ENCODE measurements at places on chromosomes 6 and 20. TPM values are rescaled to one million over a fixed set of nuclear protein-coding genes. Genes with fewer than 3 reads are reported as not detected.
A peak's percentile ranks its signal among the peaks of the same experiment; 100 is the strongest.

Gene TBXT
- not detected for polyA plus RNA-seq

Gene AKAP7
- polyA plus RNA-seq = 11.5 TPM

Gene THBS2
- polyA plus RNA-seq = 27.1 TPM

Gene LHFPL5
- 0.32 TPM for polyA plus RNA-seq

Gene SPATA2
- 9.7 TPM for polyA plus RNA-seq

Gene MATN4
- polyA plus RNA-seq = 0.40 TPM

Gene KIF25
- polyA plus RNA-seq = 0.87 TPM

Gene PLN
- polyA plus RNA-seq = 7.8 TPM

Gene ZC3H12D
- 0.26 TPM for polyA plus RNA-seq

Gene CGA
- polyA plus RNA-seq = not detected

Gene VIP
- 1.7 TPM for polyA plus RNA-seq

DNA sequence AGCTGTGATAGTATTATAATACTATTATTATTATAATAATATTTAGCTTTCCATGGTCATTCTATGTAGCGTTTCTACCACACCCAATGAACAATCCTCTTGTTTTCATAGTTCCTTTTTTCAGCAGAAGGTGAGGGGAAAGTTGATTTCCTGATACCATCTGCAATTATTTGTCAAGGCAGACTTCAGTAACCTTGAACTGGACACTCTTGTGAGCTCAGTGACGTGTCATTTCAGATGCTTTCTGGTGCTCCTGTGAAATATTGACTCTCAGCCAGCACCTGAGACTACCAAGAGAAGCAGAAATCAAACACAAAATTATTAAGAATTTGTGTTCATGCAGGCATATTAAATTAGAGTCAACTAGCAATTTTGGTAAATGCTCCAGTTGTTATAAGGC is 46.0 kb upstream of the PROKR2 start:
- no peak for DNase-seq

DNA sequence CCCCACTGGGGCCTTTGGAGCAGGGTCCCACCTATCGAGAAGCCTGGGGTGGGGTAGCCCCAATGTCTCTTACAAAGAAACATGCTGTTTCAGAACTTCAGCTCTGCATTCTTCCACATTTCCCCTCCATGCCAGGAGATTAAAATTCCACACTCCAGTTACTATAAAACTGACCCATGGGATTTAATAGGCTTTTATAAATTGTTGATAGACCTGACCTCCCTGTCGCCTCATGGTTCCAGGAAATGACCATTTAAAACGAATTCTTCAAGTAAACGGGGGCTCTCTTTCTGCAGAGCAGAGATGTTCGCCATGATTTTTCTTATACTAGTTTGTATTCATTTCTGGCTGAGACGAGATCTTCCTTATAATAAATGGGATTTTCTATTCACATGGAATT is 19.3 kb downstream of the RIN2 start:
- DNase-seq = no peak

- no peak for DNase-seq
Measured at GRCh38 chr6:17470938-17471327, 77.5 kb downstream of the CAP2 start.

GRCh38 chr6:79546186-79546585 is 9.0 kb upstream of the LCA5 start:
- no peak for DNase-seq

DNA sequence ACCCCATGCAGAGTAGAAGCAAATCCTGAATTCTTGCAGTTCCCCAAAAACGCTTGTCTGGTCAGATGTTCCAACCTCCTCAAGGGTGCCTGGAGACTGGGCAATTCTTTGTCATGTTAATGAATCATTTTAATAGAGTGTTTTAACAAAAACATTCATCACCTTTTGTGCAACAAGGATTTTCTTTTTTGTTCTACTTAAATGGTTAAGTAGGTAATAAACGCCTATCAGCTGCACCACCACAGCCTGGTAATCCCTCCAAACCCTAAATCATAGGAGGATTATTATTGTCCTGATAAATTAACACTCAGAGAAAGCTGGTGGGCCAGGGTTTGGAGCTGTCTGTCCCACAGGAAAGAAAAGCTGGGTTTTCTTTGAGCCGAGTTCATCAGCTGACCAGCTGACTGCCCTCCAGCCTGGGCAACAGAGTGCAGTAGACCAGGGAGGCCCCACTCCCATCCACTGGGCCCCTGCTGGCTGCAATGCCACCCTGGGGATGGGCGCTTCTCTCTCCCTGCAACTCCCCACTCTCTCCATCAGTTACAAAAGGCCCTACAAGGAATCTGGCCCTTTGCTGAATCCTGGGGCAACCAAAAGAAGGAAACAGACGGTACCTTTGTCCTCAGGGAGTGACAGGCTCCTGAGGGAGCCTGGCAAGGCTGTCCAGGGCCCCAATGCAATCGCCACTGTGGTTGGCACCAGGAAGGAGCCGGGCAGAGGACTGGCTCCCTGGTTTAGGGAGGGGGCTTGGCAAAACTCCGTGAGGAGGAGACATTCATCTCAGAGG is 23.1 kb upstream of the BMP7 start:
- no peak for DNase-seq

GRCh38 chr20:18225632-18226031 is 62.7 kb upstream of the ZNF133 start:
- no peak for DNase-seq

DNA sequence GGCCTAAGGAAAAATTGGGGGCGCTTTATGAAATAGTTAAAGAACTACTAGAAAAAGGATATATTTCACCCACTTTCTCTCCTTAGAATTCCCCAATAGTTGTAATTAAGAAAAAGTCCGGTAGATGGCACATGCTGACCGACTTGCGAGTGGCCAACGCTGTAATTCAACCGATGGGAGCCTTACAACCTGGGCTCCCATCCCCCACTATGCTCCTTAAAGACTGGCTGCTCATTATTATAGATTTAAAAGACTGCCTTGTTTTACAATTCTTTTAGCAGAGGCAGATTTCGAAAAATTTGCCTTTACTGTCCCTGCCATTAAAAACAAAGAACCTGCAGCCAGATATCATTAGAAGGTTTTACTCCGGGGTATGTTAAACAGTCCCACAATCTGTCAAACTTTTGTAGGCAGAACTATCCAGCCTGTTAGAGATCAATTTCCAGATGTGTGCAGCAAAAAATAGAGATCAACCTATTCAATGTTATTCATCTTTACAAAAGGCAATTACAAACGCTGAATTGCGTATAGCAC is 58.5 kb upstream of the PRSS16 start:
- peak; percentile 87 for DNase-seq

DNA sequence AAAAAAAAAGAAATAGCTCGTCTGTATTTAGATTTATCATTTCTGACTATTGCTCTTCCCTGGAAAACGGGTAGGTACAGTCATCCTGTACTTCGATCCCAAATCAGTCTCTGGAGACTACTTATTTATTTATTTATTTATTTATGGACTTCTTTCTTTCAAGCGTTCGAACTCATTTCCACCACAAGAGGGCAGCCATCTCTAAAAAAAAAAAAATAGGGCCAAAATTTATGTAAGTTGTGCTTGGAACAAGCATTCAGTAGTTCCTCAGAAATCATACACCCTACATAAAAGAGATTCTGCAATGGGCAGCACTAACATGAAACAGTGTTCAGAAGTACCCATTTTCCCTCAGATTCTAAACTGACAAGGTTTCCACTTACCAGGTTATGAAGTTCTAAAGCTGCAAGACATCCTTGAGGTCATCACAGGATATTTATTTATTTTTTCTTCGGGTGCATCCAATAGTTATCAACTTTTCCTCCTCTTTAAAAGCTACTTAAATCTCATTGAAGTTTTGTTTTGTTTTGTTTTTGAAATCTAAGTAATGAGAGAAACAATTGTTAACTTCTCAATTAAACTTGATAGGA is 1.9 kb upstream of the BMP2 start:
- peak; percentile 42 for DNase-seq

DNA sequence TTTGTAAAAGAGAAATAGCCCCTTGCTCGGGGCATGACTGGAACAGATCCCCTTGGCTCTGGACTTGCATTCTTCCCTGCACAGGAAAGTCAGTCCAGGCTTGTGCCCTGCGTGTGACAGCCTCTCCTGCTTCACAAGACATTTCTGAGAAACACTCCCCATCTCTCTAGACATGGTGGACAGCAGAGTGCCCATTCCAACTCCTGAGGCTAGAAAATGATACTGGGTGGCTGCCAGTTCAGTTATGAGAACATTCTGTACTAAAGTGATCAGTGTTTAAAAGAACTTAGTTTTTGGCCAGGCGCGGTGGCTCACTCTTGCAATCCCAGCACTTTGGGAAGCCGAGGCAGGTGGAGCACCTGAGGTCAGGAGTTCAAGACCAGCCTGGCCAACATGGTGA is 41.3 kb downstream of the TGM3 start:
- no peak for DNase-seq

DNA sequence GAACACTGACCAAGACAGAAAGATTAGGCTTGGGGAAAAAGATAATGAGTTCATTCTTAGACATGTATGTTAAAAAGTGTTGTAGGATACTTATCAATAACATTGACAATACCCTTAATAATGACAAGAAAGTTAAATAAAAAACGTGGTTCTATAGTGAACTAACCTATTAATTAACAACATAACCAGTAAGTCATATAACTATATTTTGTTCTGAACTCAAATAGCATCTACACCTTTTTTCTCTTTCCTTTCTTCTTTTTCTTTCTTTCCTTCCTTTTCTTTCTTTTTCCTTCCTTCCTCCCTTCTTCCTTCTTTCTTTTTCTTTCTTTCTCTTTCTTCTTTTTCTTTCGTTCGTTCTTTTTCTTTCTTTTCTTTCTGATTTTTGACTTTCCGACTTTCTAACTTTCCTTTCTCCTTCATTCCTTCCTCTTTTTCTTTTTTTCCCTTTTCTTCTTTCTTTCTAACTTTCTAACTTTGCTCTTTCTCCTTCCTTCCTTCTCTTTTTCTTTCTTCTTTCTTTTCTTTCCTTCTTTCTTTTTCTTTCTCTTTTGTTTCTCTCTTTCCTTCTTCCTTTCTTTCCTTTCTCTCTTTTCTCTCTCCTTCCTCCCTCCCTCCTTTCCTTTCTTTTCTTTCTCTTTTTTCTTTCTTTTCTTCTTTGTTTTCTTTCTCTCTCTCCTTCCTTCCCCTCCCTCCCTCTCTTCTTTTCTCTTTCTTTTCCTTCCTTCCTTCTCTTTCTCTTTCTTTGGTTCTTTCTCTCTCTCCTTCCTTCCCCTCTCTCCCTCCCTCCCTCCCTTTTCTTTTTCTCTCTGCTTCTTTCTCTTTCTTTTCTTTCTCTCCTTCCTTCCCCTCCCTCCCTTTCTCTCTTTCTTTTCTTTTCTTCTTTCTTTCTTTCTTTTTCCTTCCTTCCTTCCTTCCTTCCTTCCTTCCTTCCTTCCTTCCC is 24.6 kb downstream of the PRSS35 start:
- DNase-seq = no peak

- no peak for DNase-seq
Measured at GRCh38 chr20:13141546-13141945, 79.5 kb upstream of the ISM1 start.

- DNase-seq = no peak
Measured at GRCh38 chr20:21523895-21524294, 10.0 kb upstream of the NKX2-2 start.

DNA sequence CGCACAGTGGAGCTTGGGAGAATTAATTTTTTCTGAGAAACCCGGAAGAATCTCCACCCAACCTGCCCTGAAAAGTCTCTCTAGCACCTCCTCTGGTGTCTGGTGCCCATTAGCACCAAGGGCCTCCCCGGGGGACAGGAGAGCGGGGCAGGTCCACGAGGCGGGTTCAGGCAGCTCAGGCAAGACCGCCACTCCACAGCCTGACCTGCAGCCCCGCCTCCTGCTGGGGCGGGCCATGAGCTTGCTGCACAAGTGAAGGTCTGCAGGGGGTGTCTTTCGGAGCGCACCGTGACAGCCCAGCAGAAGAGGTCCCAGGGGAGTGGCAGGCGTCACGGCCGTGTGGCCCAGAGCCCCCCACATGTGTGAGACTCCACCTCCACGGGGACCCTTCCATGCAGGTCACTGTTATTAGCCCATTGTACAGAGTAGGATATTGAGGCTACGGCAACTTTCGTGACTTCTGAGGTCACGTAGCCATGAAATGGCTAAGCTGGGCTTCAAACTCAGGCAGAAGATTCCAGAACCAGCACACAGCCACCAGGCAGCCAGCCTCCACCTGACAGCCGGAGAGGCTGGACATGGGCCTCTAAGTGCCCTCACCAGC is 63.9 kb upstream of the SLCO4A1 start:
- no peak for DNase-seq

DNA sequence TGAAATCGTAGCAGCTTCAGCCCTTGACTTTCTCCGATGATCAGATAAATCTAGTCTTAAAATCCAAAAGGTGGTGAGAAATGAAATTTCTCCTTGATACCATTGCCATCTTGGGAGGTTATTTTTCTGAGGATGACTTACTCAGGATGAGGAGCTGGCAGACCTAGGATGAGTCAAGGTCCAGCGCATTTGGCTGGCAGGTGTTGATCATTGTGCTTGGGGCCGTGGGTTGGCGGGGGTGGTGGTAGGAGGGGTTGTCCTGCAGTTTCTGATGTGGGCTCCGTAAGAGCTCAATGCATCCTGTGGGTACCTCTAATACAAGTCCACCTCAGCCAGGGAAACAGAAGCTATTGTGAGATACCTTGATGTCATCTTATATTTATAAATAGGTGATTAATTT is 148.3 kb upstream of the SCGN start:
- DNase-seq = no peak

DNA sequence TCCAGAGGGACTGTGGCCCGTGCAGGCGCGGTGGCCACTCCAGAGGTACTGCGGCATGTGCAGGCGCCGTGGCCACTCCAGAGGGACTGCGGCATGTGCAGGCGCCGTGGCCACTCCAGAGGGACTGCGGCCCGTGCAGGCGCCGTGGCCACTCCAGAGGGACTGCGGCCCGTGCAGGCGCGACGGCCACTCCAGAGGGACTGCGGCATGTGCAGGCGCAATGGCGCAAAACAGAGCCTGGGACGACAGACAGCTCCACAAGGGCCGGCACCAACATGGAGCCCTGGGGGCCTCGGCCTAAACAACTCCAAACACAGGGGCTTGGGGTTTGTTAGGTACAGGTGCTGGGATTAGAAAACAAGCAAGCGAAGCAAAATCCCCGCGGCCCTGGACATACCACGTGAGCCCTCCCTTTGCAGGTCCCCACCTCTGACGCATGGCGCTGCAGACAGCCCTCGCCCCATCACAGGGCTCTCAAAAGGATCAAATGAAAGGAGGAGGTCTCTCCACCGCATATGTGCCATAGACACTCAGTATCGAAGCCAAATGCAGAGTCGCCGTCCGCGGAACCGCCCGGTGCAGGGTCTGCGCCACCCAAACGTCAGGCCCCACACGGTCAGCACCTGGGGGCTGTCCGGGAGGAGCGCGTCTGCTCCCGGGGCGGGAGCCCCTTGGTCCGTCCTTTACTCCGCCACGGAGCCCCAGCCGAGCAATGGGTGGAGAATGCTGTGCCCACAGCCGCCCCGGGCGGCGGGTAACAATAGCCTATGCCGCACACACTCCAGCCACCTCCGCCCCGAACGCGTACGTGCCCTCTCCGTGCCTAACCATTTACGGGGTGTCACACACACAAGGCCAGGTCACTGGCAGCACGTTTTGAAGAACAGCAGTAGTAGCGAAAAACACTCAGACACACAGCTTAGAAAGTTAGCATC is 85.7 kb downstream of the TAF4 start:
- DNase-seq = no peak

DNA sequence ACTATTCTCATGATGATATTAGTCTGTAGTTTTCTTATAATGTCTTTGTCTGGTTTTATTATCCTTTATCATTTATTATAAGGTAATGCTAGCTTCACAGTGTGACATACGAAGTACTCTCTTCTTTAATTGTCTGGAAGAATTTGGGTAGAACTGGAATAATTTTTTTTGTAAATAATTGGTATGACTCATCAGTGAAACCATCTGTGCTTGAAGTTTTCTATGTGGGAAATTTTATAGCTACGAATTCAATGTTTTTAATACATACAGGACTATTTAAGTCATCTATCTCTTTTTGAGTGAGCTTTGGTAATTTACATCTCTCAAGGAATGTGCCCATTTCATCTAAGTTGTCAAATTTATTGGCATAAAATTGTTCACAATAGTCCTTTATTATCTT is 86.3 kb downstream of the SOD2 start:
- no peak for DNase-seq
